ENCODE measurements at places on chromosomes 12 and 14.

- DNase-seq = no peak
Measured at GRCh38 chr12:26177283-26177682, 18.1 kb upstream of the SSPN start.

DNA sequence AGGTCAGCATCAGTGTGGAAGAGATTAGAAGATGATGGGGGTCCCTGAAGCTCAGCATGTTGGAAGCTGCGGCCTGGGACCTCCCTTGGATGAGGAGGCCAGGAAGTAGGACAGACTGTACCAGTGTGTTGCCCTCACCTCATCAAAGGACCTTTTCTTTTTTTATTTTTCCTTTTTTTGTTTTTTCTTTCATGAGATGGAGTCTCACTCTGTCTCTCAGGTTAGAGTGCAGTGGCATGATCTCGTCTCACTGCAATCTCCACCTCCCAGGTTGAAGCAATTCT lies 16.4 kb upstream of the FAM222A start:
- DNase-seq = no peak

DNA sequence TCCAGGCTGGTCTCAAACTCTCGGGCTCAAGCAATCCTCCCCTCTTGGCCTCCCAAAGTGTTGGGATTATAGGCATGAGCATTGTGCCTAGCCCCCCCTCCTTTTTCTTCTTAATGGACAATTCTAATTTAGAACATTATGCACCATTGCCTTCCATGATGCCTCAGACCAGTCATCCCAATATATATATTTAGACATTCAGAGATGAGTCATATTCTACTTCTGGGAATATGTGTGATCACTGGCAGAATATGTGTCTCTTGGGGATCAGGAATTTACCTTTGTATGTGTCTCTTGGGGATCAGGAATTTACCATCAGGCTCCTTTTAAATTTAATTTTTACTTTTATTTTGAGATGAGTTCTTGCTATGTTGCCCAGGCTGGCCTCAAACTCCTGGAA lies 7.5 kb upstream of the CCDC177 start:
- no peak for DNase-seq

DNA sequence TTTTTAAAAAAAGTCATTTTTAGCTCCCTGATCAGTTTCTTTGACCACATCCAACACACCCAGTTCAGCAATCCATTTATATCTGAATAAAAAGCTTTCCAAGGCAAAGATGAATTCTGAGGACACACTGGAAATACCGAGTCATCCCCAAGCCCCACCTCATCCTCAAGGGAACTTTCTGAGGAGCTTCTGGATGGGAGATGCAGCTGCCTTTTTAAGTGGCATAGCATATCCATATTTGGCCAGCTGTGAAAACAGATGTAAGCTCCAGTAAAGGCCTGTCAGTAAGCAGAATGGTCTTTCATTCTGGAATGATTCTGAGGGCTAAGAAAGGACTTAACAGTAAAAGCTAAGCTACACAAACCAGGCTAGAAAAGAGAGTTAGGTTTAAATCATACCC lies 18.4 kb downstream of the ZFYVE1 start:
- DNase-seq = no peak

DNA sequence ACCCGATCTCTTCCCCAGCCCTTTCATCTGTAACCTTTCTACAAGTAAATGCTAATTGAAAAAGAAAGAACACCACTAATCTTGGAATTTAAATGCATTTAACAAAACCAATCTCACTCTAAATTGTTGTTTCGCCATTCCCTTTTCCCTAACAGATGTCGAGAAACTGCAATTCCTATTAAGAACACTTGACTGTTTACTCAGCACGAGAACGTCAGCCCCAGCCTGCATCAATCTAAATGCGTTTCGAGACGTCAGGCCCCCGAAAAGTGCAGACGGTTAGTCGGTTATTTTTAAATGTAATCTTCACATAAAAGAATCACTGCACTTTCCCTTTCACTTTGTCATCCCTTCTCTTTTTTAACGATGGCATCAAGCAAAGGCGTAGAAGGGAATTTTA lies 837.6 kb downstream of the VRK1 start:
- DNase-seq = no peak

GRCh38 chr14:50319293-50319692 lies 7.2 kb downstream of the DMAC2L start:
- DNase-seq = no peak

GRCh38 chr12:110123919-110124268 lies 263 bp upstream of the IFT81 start:
- DNase-seq = no peak

DNA sequence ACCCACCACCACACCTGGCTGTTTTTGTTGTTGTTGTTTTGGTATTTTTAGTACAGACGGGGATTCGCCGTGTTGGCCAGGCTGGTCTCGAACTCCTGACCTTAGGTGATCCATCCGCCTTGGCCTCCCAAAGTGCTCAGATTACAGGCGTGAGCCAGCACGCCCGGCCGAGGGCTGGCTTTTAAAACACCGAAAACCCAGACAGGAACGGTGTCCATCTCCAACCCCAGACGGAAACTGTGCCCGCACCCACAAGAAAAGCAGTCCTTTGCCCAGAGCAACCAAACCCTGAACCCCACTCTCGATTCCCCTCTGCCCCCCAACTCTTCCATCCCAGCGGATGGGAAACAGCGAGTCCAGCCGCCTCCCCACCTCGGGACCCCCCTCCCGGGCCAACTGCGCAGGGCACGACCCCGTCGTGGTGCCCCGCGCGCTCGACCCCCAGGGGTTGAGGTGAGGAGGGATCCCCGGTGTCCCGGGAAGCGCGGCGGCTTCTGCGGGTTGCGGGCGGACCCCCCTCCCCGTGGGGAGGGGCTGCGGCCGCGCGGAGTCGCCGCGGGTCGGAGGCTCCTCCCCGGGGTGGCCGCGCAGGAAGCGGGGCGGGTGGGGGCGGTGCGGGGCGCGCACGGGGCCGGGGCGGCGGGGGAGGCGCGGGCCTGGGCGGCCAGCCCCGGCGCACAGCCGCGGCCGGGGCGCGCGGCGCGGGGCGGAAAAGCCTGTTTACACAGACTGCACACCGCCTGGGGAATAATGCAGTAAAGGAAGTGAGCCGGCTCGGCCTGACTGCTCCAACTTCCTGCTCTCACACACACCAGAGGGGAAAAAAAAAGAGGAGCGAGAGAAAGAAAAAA lies at the start of gene ELK3:
Gene ELK3 (plus strand): TSS at position 651 of the 851 bp plus-strand sequence.
- DNase-seq = no peak

DNA sequence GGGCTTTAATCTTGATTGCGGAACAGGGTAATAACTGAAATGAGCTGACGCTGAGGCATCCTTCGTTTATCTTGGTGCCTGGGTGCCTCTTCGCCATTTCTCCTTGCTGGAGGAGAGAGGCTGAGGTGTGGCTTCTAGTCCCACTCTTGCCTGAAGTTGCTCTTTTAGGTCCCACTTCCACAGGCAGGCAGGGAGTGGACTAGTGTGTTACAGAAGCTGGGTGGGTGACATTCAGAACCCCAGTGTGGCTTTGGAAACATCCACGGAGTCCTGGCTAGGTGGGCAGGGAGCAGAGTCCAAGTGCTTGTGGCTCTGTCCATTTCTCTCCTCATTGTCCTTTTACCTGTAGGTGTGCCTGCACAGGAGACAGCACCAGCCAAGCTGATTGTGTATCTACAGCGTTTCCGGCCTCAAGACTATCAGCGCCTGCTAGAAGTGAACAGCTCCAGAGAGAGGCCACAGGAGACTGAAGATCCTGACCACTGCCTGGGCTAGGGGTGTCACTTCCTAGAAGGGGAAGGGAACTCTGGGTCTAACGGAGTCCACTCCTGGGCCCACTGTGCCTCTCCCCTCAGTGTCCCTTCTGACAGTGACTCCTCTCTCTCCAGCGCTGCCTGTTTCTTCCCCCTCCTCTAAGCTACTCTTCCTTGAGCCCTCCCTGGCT lies 2.4 kb downstream of the THTPA start:
- no peak for DNase-seq

DNA sequence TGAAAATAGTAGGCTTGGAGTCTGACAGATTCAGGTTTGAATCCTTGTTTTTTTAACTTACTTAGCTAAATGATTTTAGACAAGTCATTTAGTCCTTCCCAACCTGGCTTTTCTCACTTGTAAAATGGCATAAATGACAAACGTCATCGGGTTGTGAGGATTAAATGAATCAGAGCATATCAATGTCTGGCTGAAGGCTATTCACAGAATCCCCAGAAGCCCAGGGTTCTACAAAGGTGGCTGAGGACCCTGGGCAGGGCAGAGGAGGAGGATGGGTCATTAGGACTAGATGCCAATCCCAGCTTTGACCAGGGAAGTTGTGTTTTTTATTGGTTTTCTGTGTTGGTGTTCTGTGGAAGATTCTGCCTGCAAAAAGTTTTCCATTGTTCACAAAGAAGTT lies 7.6 kb upstream of the PTPRB start:
- DNase-seq = no peak

DNA sequence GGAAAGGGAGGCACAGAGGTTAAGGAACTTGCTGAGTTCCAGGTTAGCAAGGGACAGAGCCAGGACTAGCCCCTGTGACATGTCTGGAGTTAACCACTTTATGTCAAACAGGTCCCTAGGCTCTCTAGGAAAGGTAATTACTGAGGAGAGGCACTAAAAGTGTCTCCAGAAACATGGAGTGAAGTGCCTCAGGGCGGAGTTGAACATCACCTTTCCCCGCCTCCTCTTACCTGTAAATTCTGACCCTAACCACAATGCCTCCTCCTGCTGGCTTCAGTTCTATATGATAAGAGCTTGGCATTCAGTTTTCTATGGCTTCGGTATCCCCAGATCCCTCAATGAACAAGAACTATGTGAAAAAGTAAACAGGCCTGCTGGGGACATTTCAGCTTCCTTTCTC lies 18.1 kb downstream of the RPH3A start:
- no peak for DNase-seq

DNA sequence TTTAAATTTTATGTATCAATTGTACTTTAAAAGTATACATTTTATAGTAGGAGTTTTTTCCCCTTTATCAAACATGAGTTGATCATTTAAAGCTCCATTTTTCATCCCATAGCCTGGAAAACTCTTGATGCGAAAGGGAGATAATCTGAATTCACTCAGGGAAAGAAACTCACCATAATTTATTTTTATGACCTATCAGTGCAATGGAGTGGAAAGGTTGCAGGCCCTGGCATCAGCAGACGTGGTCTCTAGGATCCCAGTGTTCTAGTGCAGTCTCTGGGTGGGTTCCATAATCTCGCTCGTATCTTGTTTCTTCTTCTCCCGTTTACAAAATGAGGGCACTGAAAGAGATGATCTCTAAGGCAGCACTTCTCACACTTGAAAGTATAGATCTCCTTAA lies 85.0 kb downstream of the PTGER2 start:
- DNase-seq = no peak

DNA sequence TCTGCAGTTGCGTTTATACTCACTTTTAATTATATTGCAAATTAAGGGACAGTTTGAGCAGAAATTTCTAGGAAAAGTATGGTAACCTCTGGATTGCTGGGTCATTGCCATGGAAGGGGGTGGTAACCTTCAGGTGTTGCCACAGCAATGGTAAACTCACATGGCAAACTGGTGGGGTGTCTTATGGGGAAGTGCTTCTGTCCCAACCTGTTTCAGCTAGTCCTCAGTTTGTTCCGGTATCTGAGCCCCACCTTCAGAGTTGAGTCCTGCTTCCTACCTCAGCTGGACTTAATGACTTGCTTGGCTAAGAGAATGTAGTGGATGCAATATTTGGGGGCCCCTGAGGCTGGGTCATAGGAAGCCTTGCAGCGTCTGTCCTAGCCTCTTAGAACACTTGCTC lies 7.3 kb upstream of the CLMN start:
- no peak for DNase-seq

- no peak for DNase-seq
Measured at GRCh38 chr12:77001276-77001675, 64.1 kb downstream of the E2F7 start.

- no peak for DNase-seq
Measured at GRCh38 chr14:77869340-77869739, 69.4 kb downstream of the ADCK1 start.
